Dermis blood vessel endothelial cell (primary cell): ENCODE measurements at places on chromosomes 7 and 10.

- no peak for DNase-seq
Observed at GRCh38 chr7:29384277-29384676, 179.4 kb upstream of the PRR15 start.

DNA sequence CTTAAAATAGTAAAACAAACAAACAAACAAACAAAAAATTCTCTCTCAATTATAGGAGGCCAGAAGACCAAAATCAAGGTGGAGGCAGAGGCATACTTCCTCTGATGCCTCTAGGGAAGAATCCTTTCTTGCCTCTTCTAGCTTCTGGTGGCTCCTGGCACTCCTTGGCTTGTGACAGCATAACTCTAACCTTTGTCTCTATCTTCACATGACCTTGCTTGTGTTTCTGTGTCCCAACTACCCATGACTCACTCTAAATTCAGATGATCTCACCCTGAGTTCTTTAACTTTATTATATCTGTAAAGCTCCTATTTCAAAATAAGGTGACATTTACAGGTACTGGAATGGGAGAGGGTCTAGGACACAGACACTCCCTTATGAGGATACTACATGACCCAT is 88.3 kb upstream of the ANTXRL start:
- DNase-seq: no peak

- no peak for DNase-seq
Observed at GRCh38 chr10:13792006-13792405, 205.2 kb downstream of the PRPF18 start.

DNA sequence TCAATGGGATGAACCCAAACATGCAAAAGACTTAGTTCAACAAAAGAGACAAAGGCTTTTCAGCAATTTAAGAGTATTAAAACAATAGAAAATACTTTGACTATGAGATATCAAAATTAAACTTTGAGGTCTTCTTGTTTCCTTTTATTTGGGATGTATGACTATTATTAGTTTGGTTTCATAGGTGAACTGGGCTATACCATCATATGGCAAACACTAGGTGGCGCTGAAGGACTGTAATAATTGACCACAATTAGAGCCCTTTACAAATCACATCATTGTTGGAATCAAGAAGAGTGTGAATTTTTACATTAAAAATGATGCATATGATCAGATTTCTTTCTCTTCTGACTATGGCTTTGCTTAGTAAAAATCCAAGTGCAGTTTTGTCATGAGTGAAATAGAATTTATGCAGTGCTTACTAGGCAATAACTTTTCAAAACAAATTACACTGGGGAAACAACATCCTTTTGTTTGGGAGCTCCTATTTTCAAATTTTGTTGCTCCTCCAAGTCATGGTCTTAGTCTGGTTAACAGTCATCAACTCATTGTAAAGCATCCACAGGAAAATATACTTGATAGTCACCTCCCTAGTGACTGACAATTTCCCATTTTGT is 14.7 kb upstream of the NXPH1 start:
- DNase-seq: peak; percentile 83

DNA sequence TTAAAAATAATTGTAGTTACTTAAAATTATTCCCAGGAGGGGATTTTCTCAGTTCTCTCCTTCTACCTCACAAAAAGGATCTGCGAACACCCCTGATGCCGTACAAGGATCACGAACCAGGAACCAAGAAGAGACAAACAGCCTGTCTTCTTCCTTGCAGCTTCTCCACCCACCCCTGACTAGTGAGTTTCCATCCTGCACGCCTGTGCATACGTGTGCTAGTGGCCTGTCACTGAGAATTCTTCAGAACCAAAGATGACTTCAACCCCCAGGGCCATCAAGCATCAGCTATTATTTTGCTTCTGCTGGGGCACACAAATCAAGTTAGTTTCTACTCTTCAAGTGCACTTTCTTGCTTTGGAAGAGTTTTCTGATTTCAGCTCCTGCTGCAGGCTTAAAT is 175.5 kb upstream of the KLF6 start:
- DNase-seq: no peak

- no peak for DNase-seq
Observed at GRCh38 chr7:108368466-108368865, 87.8 kb downstream of the NRCAM start.

- DNase-seq: no peak
Observed at GRCh38 chr10:28012990-28013515, 14.2 kb upstream of the ODAD2 start.

DNA sequence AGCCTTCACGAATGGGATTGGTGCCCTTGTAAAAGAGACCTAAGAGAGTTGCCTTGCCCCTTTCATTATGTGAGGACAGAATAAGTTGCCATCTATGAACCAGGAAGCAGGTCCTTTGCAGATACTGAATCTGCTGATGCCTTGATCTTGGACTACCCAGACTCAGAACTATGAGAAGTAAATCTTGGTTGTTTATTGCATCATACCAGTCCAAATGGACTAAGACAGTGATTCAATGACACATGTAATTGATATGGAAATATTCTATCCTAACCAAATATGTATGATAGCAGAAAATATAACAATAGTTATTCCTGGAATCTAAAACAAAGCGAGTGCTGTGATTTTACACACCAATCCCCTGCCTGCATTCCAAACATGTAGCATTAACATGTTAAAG is 17.0 kb upstream of the LYZL1 start:
- DNase-seq: no peak

DNA sequence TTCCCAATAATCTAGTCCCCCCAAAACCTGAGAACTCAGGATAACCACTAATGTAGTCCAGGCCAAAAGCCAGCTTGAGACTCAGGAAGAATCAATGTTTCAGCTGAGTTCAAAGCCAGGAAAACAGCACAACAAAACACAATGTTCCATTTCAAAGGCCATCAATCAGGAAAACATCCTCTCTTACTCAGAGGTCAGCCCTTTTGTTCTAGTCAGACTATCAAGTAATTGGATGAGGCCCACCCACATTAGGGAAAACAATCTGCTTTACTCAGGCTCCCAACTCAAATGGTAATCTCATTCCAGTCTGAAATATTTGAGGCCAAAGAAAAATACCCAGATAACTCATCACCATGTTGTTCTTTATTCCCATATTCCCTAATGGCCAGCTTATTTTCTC is 152.2 kb downstream of the SDHAF3 start:
- DNase-seq: peak; percentile 52

DNA sequence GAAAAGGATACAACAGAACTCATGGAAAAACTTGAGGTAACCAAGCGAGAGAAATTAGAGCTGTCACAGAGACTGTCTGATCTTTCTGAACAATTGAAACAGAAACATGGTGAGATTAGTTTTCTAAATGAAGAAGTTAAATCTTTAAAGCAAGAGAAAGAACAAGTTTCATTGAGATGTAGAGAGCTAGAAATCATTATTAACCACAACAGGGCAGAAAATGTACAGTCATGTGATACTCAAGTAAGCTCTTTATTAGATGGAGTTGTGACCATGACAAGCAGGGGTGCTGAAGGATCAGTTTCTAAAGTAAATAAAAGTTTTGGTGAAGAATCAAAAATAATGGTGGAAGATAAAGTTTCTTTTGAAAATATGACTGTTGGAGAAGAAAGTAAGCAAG is 62.1 kb downstream of the AKAP9 start:
- no peak for DNase-seq

DNA sequence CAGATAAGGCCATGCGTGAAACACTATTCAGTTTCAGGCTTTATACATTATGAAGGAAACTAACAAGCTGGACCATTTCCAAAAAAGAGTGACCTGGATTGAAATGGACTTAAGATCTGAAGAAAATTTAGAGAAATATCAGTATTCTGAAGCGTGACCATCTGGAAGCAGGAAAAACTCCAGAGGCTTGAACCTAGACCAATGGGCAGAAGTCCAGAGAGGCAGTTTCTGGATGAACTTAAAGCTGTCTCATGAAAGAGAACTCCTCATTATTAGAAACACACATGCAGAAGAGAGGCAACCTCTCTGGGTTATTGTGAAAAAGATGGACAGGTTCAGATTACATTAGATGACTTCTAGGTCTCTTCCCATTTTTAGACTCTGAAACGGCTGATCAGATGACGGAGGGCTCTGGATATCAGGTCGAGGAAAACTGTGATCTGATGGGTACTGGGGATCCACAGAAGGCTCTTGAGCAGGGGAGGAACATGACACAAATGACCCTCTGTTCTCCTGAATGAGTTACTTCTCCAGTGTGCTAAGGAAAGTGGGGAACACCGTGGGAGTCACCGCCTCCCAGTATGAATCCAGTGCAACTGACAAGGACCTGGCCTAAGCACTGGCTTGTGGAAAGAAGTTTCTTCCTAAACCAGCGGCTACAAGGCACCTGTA is 116.5 kb downstream of the SPDYE5 start:
- DNase-seq: no peak
